ENCODE measurements at places on chromosomes 7 and 10.

GRCh38 chr7:98136423-98136822 lies 29.8 kb downstream of the LMTK2 start:
- DNase-seq, result no peak

- no peak for DNase-seq
Observed at GRCh38 chr7:105796365-105796764, 80.0 kb downstream of the ATXN7L1 start.

DNA sequence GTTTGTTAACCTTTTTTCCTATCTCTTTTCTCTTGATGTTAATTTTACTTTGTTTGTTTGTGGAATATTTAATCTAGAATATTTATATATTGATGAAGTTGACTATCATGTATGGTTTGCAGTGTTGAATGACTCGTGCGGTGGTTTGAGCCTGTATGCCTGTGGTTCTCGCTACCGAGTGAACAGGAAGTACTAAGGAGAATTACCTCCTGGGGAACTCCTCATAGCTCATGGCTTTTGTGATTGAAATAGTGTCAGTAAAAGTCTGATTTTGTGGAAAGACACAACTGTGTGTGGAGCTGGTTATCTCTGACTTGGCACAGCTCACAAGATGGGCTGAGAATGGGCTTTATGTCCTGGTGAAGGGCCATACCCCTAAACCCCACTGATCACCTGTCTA lies 498.6 kb downstream of the GLRX3 start:
- no peak for DNase-seq

GRCh38 chr10:132644527-132645246 lies 107.1 kb downstream of the INPP5A start:
- DNase-seq, result no peak

DNA sequence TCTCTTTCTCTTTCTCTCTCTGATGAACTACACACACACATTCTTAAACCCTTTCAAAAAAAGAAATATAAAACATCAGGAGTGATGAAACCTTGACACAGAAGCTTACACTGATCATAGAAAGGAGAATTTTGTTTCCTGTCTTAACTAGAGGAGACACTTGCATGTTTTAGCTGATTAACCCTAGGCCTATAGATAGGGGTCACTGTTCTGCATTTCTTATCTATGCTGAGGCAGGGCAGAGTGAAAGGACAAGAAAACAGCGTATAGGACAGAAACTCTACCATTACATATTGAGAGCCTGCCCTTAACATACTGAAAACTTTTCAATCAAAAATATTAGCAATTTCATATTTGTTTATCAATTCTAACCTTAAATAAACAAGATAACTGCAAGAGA lies 680.6 kb upstream of the MBL2 start:
- DNase-seq, result no peak

- no peak for DNase-seq
Observed at GRCh38 chr7:28163949-28164348, 16.6 kb downstream of the JAZF1 start.

- DNase-seq, result no peak
Observed at GRCh38 chr7:40865441-40866233, 730.8 kb downstream of the SUGCT start.

- DNase-seq, result no peak
Observed at GRCh38 chr10:33217854-33218253, 116.6 kb downstream of the NRP1 start.

GRCh38 chr10:32189400-32190084 lies 133.3 kb upstream of the KIF5B start:
- no peak for DNase-seq

DNA sequence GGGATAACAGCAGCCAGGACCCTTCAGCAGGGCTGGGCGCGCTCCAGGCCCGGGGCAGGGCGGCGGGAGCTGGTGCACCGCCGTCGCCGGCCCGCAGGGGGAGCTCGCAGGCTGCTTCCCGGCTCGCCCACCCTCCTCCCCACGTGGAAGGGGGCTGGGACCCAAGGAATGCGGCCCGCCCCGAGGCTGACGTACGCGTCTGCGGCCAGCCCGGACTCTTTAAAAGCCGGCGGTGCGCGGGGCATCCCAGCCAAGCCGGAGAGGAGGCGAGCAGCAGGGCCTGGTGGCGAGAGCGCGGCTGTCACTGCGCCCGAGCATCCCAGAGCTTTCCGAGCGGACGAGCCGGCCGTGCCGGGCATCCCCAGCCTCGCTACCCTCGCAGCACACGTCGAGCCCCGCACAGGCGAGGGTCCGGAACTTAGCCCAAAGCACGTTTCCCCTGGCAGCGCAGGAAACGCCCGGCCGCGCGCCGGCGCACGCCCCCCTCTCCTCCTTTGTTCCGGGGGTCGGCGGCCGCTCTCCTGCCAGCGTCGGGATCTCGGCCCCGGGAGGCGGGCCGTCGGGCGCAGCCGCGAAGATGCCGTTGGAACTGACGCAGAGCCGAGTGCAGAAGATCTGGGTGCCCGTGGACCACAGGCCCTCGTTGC lies at the start of gene PFKFB3:
Gene PFKFB3 (plus strand): TSS at position 249 of the 647 bp plus-strand sequence. CDS start 329 bp downstream, at position 578.
- peak; percentile 60 for DNase-seq

- DNase-seq, result no peak
Observed at GRCh38 chr10:3133948-3134347, 38.6 kb downstream of the PITRM1 start.

DNA sequence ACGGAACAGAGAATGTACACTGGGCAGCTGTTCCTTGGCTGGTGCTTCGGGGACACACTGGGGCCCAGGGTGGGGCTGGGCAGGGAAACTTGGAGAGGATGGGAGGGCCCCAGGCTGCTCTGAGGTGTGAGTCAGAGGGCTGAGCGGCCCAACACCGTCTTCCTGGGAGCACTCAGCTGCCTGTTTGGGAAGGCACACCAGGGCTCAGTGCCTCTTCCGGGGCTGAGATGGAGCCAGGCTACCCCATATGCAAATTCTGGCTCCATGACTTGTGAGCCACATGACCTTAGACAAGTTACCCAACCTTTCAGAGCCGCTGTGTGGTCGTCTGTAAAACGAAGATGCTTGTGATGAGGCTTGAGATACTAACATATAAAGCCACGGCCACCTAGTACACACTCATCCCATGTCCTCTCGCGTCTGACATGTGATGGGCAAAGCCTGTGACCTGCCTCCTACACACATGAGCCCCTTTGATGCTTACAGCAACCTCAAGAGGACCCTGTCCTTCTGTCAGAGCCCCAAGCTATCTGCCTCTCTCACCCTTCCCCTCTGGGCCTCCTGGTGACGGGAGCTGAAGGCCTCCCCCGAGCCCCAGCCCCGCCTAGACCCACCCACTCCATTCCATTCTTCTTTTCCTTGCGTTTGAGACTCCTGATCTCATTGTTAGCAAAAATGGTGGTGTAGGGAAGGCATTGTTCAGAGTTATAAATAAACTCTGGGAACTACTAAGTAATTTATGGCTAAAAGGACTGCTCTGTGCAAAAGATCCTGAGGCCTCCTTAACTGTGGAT lies 26.1 kb downstream of the KLRG2 start:
- DNase-seq, result no peak

GRCh38 chr10:113362645-113363091 lies 190.2 kb upstream of the HABP2 start:
- DNase-seq, result no peak

DNA sequence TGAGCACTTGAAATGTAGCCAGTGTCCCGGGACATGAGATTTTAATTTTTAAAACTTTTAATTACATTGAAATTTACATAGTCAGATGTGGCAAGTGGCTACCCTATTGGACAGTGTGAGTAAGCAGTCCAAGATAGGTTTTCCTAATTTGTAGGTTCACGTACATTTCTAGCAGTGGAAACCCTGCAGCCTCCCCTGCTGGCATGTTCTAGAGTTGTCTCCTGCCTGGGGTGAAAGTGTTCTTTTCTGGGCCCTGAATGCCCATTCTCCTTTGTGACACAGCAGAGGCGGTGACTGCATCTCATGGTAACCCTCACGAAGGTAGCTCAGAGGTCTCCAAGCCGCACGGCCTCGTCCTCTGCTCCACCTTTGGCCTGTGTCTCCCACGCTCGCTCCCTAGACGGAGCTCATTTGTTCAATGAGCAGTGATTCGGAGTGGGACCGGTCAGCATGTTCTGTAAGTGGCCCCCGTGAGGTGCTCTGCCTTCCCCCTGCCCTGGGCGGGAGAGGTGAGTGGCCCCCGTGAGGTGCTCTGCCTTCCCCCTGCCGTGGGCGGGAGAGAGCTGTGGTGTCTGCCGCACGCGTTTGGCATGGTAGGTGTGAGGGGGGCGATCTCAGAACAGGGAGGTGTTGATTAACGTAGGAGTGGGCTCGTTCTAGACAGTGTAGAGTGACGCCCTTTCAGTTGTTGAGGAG lies 18.0 kb downstream of the WDR37 start:
- no peak for DNase-seq

DNA sequence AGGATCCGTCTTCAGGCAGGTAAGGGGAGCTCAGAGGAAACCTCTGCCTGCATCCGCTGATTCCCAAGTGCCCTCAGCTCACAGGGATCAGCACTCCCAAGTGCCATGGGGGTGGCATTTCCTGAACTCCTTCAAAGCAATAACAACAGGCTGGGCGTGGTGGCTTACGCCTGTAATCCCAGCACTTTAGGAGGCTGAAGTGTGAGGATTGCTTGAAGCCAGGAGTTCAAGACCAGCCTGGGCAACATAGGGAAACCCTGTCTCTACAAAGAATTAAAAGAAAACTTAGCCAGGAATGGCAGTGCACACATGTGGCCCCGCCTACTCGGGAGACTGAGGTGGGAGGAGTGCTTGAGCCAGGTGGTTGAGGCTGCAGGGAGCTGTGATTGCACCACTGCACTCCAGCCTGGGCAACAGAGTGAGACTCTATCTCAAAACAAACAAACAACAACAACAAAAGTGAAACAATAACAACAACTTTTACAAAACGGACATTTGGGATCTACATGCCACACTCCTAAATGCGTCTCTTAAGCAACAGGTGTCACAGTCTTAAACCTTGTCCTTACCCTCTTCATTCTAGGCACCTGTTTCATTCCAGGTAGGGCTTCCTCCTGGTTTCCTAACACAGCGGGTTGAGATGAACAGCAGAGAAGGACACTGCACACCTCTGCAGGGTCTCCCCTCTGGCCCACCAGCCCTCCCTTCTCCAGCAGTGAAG lies 73.8 kb downstream of the PAXIP1 start:
- no peak for DNase-seq

- DNase-seq, result no peak
Observed at GRCh38 chr10:105266966-105267539, 626.0 kb downstream of the SORCS3 start.

GRCh38 chr10:18504161-18504560 lies 147.2 kb downstream of the NSUN6 start:
- DNase-seq, result no peak

- DNase-seq, result no peak
Observed at GRCh38 chr10:102419269-102420180, 940 bp upstream of the PSD start.

GRCh38 chr10:26445411-26446031 lies 7.4 kb downstream of the APBB1IP start:
- no peak for DNase-seq

GRCh38 chr7:91468256-91468655 lies 204.0 kb downstream of the FZD1 start:
- DNase-seq, result no peak

DNA sequence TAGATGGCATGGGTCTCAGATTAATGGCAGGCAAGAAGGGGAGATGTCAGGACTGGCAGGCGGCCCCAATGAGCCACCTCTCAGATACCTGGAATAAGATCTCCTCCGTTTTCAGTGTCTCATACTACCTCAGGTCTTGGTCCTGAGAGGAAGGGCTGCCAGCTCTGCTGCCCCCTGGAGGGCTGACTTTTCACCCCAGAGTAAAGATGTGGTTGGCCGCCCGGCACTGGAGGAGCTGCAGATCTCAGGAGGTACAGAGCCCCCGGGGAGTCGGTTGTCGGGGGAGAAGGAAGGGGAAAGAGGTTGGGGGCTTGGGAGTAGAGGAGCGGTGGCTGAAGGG lies 642 bp upstream of the COL13A1 start:
- no peak for DNase-seq

GRCh38 chr10:93075369-93076221 lies 1.9 kb downstream of the CYP26A1 start:
- DNase-seq, result no peak

DNA sequence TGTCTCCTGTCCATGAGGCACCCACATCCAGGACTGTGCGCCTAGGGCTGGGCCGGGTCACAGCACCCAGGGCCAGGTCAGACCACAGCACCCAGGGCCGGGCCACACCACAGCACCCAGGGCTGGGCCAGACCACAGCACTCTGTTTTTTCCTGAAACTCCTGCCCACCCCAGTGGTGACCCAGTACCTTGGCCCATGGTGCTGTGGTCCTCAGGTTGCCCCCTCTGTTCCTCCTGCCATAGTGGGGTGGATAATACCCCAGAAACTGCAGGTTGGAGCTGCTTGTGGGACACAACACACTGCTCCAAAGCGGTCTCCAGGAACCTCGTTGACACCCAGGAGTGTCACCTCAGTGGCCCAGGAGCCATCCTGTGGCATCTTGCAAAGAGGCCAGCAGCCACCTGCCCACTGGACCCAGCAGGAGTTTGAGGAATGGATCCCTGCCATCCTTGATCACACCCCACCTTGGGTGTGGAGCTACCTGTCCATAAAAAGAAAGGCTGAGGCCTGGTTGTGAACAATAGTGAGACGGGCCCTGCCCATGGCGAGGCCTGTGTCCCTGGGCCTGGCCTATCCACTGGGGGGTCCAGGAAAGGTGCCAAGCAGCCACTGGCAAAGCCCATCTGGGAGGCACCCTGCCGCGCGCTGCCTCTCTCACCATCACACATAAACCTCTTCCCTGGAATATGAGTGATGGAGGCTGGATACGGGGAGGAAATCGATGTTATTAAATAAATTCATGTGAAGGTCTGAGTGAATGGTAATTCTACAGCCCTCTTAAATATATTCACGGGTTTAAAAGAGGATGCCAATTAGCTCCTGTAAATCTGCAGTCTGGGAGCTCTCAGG lies 89.0 kb downstream of the NKX6-2 start:
- DNase-seq, result no peak

DNA sequence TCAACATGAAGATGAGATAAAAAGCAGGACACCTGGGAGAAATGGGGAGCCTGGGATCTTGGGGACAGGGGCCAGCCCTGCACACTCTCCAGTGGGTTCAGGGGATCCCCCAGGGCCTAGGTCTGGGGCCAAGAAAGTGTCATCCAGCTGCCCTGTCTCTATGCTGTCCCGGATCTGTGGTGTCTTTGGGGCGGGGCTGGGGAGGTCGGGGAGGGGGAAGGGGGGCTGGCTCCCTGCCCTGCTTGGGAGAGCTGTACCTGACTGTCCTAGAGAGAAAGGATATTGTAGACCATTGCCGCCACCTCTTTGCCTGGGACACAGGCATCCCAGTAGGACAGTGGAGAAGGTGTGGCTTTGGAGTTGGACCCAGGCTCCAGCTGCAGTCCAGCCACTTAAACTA lies 7.0 kb upstream of the SPACDR start:
- no peak for DNase-seq

GRCh38 chr7:102211590-102212550 lies 74.8 kb upstream of the SH2B2 start:
- DNase-seq, result no peak

- no peak for DNase-seq
Observed at GRCh38 chr7:14740606-14741005, 161.9 kb downstream of the DGKB start.

- no peak for DNase-seq
Observed at GRCh38 chr7:22142572-22142971, 196.9 kb upstream of the CDCA7L start.

GRCh38 chr7:56007167-56007652 lies 42.8 kb downstream of the NIPSNAP2 start:
- DNase-seq, result no peak
